B cell (primary cell): ENCODE measurements at places on chromosomes 1 and 21. TPM values are rescaled to one million over a fixed set of nuclear protein-coding genes. Genes with fewer than 3 reads are reported as not detected.
A peak's percentile ranks its signal among the peaks of the same experiment; 100 is the strongest.

The HMGCS2 gene
- not detected in 2 replicates for total RNA-seq

The SPAG17 gene
- total RNA-seq: not detected in 2 replicates

The COL16A1 gene
- not detected in 2 replicates for total RNA-seq

DNA sequence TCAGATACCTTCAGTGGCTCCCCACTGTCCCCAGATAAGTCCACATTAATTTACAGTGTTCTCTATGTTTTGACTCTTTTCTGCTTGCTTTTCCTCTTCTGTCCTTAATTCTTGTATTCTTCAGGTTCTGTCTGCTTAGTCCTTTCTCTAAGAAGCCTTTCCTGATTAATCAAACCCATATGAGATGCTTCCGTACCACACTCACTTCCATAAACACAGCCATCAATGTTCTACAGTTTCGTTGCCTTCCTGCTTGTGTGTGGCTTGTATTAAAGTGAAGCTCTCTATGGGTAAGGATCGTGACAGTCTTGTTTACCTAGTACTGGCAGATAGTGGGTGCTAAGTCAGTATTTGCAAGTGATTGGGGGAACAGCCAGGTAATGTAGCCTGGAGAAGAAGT is 75.9 kb downstream of the PRDM2 start:
- H3K4me1 ChIP-seq: no peaks in the 10 kb centered on the region
- H3K27ac ChIP-seq: no peak overlapping the region
- H3K36me3 ChIP-seq: peaks cover 22% of the 10 kb centered on the region
- H3K27me3 ChIP-seq: no peaks in the 10 kb centered on the region
- no peak for DNase-seq

DNA sequence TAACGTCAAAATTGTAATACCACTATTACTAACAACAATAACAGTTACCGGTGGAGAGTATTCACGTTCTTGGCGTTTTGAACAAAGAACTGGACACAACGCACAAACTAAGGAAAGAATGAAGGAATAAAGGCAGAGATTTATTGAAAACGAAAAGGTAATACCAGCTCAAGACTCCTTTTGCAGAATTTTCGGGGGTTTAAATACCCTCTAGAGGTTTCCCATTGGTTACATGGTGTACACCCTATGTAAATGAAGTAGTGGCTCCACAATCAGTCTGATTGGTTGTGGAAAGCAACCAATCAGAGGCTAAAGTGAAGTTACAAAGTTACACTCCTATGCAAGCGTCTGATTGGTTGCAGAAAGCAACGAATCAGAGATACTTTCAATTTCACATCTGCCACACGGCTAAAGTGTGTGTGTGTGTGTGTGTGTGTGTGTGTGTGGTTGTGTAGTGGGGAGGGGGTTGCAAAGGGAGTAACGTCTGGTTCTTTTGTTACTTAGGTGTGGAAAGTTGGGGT is 1.1 kb upstream of the GTF2B start:
- H3K4me3 ChIP-seq: no peak overlapping the region
- peak overlapping the region; percentile 89 for H3K27ac ChIP-seq
- H3K36me3 ChIP-seq: no peaks in the 10 kb centered on the region
- peaks cover 28% of the 10 kb centered on the region for H3K4me1 ChIP-seq
